Chondrocyte (in vitro differentiated cells): ENCODE measurements at places on chromosomes 7 and 10. TPM values are rescaled to one million over a fixed set of nuclear protein-coding genes. Genes with fewer than 3 reads are reported as not detected.
A peak's percentile ranks its signal among the peaks of the same experiment; 100 is the strongest.

GRCh38 chr7:77626586-77627308 is 69.5 kb upstream of the RSBN1L start:
- H3K4me1 ChIP-seq: peaks cover 4% of the 10 kb centered on the region
- no peak for DNase-seq
- H3K4me3 ChIP-seq: no peak overlapping the region
- H3K36me3 ChIP-seq: peaks cover 20% of the 10 kb centered on the region
- no peaks in the 10 kb centered on the region for H3K27me3 ChIP-seq

The SLC13A1 gene
- not detected in 3 replicates for total RNA-seq

The CFTR gene
- not detected in 3 replicates for total RNA-seq

- no peak overlapping the region for H3K4me3 ChIP-seq
- peaks cover 2% of the 10 kb centered on the region for H3K27me3 ChIP-seq
- H3K36me3 ChIP-seq: no peaks in the 10 kb centered on the region
- DNase-seq: no peak
- no peak overlapping the region for H3K27ac ChIP-seq
- H3K4me1 ChIP-seq: peaks cover 6% of the 10 kb centered on the region
Measured at GRCh38 chr7:113875224-113875623, 43.6 kb downstream of the PPP1R3A start.

The SLC13A4 gene
- total RNA-seq: not detected in 3 replicates

DNA sequence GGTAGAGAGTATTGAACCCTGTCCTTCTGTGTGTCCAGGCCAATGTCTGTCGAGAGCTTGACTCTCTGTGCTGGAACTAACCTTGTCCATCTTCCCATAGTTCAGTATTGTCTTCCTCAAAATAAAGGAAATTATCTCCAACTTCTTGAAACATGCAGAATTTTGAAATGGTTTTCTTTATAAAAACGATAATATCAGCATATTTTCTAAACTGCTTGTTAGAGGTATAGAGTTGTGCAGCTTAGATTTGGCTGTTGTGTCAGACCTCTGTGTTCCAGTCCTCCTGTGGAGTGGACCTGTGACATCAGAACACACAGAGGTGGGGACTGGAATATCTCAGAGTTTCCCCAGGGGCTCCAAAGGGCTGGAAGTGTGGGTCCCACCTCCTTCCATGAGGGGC is 22.2 kb upstream of the AKR1E2 start:
- no peaks in the 10 kb centered on the region for H3K27me3 ChIP-seq
- peaks cover 27% of the 10 kb centered on the region for H3K4me1 ChIP-seq
- H3K4me3 ChIP-seq: no peak overlapping the region

The IDI2 gene
- total RNA-seq: not detected in 3 replicates

- peak overlapping the region; percentile 93 for H3K27ac ChIP-seq
- H3K27me3 ChIP-seq: no peaks in the 10 kb centered on the region
- DNase-seq: no peak
Measured at GRCh38 chr10:60964257-60965235, 20.6 kb upstream of the RHOBTB1 start.

- H3K4me3 ChIP-seq: no peak overlapping the region
- peaks cover 22% of the 10 kb centered on the region for H3K4me1 ChIP-seq
- DNase-seq: no peak
Measured at GRCh38 chr7:30780941-30781340, 9.7 kb downstream of the MINDY4 start.

The SEM1 gene
- 33.3 to 58.8 TPM (median 35.9 TPM) in 3 replicates for total RNA-seq

GRCh38 chr10:76305930-76306615 is 874.6 kb downstream of the LRMDA start:
- no peaks in the 10 kb centered on the region for H3K27me3 ChIP-seq
- no peak overlapping the region for H3K4me3 ChIP-seq
- no peak overlapping the region for H3K27ac ChIP-seq
- H3K36me3 ChIP-seq: no peaks in the 10 kb centered on the region
- peaks cover 55% of the 10 kb centered on the region for H3K4me1 ChIP-seq
- no peak for DNase-seq

GRCh38 chr10:128081720-128082119 is 44.5 kb downstream of the MKI67 start:
- H3K4me1 ChIP-seq: peaks cover 1% of the 10 kb centered on the region
- H3K36me3 ChIP-seq: no peaks in the 10 kb centered on the region
- H3K27ac ChIP-seq: no peak overlapping the region
- no peak for DNase-seq
- H3K4me3 ChIP-seq: no peak overlapping the region

DNA sequence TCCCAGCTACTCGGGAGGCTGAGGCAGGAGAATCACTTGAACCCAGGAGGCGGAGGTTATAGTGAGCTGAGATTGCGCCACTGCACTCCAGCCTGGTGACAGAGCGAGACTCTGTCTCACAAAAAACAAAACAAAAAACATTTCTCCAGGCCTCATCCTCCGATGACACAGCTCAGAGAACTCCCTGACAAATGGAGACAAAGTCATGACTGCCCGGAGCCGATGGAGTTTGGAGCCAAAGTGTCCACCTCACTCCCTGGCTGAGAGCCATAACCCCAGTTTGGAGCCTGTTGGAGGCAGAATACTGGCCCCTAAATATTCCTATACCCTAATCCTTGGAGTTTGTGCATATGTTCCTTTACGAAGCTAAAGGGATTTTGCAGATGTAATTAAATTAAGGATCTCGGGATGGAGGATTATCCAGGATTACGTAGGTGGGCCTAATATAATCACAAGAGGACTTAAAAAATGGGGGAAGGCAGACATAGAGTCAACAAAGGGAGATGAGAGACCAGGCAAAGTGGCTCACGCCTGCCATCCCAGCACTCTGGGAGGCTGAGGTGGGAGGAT is 22.7 kb downstream of the SSC4D start:
- no peaks in the 10 kb centered on the region for H3K27me3 ChIP-seq
- no peak overlapping the region for H3K4me3 ChIP-seq
- no peaks in the 10 kb centered on the region for H3K36me3 ChIP-seq
- no peak overlapping the region for H3K27ac ChIP-seq

DNA sequence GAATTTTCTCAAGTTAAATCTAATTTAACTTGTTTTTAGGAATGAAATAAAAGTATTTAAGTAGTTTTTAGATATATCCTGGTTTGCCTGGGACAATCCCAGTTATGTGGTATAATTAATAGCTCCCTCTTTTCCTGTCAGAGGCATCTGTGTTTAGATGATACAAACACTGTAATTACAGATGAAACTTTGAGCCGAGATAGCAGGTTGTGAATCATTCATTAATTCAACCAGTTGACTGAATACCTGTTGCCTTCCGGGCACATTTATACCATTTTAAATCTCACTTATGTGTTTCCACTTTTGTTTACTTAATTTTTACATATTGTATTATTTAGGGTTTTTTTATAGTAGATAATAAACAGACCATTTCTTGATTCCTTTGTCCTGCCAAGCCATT is 82.1 kb upstream of the GATA3 start:
- H3K27ac ChIP-seq: no peak overlapping the region
- no peak overlapping the region for H3K4me3 ChIP-seq
- peaks cover 2% of the 10 kb centered on the region for H3K36me3 ChIP-seq
- DNase-seq: no peak
- H3K4me1 ChIP-seq: no peaks in the 10 kb centered on the region

DNA sequence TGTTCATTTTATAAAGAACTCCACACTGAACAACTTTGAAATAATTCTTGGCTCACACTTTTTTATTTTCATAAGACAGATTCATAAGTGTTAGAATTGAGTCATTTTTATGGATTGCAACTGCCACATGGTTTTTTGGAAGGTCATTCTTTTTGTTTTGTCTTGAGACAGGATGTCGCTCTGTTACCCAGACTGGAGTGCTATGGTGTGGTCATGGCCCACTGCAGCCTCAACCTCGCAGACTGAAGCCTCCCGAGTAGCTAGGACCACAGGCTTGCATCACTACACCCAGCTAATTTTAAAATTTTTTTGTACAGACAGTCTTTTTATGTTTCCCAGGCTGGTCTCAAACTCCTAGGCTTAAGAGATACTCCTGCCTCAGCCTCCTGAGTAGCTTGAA is 20.3 kb downstream of the BMS1 start:
- no peak overlapping the region for H3K4me3 ChIP-seq
- H3K36me3 ChIP-seq: peaks cover 43% of the 10 kb centered on the region
- DNase-seq: no peak
- H3K27me3 ChIP-seq: no peaks in the 10 kb centered on the region

The PDZD7 gene
- 1.4 to 1.8 TPM (median 1.7 TPM) in 3 replicates for total RNA-seq

- H3K27ac ChIP-seq: no peak overlapping the region
- no peaks in the 10 kb centered on the region for H3K27me3 ChIP-seq
- DNase-seq: no peak
- H3K36me3 ChIP-seq: peaks cover 9% of the 10 kb centered on the region
- H3K4me1 ChIP-seq: peaks cover 24% of the 10 kb centered on the region
Measured at GRCh38 chr7:132742189-132742612, 165.9 kb upstream of the PLXNA4 start.

The LRRD1 gene
- 0.22 to 0.41 TPM in 2 of 3 replicates, not detected in the other for total RNA-seq

DNA sequence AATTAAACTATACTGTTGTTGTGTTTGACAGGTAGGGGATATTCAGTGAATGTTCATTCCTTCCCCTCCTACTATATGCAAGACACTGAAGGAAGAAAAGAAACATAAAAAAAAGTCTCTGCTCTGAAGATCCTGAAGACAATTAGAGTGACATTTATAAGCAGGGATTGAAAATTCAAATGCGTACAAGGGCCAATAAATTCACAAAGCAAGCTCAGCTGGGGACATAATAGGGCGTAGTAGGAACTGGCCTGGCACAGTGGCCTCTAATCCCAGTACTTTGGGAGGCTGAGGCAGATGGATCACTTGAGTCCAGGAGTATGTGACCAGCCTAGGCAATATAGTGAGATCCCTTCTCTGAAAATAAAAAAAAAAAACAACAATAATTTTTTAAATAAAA is 104.9 kb upstream of the KMT2E start:
- peaks cover 13% of the 10 kb centered on the region for H3K27me3 ChIP-seq
- no peak for DNase-seq
- H3K4me1 ChIP-seq: no peaks in the 10 kb centered on the region
- no peaks in the 10 kb centered on the region for H3K36me3 ChIP-seq
- H3K27ac ChIP-seq: no peak overlapping the region

- peaks cover 62% of the 10 kb centered on the region for H3K4me1 ChIP-seq
- H3K4me3 ChIP-seq: no peak overlapping the region
- no peak for DNase-seq
- H3K27me3 ChIP-seq: no peaks in the 10 kb centered on the region
Measured at GRCh38 chr7:127809261-127809702, 157.3 kb downstream of the SND1 start.

DNA sequence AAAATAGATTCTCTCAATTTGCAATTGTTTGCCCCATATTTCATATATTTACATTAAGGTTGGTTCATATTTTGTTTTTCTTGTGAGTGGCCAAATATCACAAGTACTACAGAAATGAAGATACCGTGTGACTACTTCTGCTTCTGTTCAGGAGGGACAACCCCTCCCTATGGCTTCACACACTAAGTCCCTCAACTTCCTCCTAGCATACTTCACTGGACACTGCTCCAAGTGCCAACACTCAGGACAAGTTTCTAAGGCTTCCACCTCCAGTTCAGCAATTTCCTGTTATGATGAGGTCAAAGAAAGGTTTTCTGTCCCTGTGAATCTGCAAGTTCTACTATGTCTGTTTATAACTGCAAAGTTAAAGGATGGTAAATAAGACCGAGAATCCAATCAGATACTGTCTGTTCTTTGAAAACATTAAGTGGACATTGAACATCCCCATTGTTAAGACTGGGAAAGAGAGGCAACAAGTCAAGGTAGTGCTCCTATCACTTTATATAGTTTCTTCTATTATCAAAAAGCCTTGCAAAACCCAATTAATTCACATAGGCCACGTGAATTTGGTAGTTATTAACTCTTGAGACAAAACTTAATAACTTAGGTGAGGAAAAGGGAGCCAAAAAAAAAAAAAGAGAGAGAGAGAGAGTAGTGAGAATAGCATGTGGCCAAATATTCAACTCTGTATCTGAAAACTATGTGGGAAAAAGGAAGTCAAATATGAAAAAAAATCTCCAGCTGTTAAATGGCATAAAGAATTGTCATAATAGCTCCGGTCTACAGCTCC is 81.3 kb upstream of the DKK1 start:
- H3K36me3 ChIP-seq: no peaks in the 10 kb centered on the region
- H3K4me1 ChIP-seq: peaks cover 9% of the 10 kb centered on the region
- no peaks in the 10 kb centered on the region for H3K27me3 ChIP-seq
- DNase-seq: no peak

DNA sequence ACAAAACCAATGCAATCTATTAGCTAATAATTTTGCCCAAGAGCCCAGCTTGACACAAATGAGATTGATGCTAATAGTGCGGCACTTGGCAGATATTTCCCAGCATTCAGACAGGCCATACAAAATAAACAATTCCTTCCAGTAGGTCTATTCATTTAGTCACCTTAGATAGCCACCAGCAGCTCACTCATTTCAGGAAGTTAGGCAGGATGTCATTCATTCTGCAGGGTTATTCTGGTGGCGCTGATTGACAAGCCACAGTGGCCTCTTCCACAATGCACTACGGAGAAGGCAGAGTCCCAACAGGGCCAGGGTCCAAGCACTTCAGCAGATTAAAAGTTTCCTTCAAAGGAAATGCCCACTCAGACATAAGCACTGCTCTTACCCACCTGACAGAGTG is 55.8 kb downstream of the PIK3AP1 start:
- H3K36me3 ChIP-seq: no peaks in the 10 kb centered on the region
- no peaks in the 10 kb centered on the region for H3K27me3 ChIP-seq
- H3K4me3 ChIP-seq: no peak overlapping the region
- H3K27ac ChIP-seq: peak overlapping the region; percentile 68

DNA sequence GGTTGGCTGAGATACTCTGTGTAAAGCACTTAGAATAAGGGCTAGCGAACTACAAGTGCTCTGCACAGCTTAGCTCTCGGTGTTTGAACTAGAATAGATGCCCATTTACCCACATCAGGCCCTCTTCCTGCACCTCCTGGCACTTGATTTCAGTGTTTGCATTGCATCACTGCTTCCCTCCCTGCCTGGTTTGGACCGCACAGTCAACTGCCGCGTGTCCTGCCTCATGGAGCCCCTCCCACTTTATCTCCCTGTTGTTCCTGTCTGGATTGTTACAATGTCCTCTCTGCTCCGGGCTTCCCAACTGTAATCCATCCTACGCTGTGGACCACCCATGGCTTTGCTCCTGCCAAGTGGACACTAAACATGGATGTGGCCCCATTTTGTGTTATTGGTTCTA is 2.3 kb downstream of the FAM107B start:
- no peak for DNase-seq
- H3K27me3 ChIP-seq: peaks cover 3% of the 10 kb centered on the region
- H3K36me3 ChIP-seq: no peaks in the 10 kb centered on the region

GRCh38 chr7:92873776-92874175 is 37.4 kb upstream of the CDK6 start:
- DNase-seq: no peak
- no peak overlapping the region for H3K27ac ChIP-seq
- no peak overlapping the region for H3K4me3 ChIP-seq
- H3K4me1 ChIP-seq: peaks cover 16% of the 10 kb centered on the region

The ABCC2 gene
- 0.57 to 0.69 TPM (median 0.63 TPM) in 3 replicates for total RNA-seq
